HS-5 (cell line): ENCODE measurements at places on chromosomes 3 and 15.

GRCh38 chr15:55532944-55533343 lies 24.9 kb upstream of the DNAAF4 start:
- DNase-seq, result no peak

DNA sequence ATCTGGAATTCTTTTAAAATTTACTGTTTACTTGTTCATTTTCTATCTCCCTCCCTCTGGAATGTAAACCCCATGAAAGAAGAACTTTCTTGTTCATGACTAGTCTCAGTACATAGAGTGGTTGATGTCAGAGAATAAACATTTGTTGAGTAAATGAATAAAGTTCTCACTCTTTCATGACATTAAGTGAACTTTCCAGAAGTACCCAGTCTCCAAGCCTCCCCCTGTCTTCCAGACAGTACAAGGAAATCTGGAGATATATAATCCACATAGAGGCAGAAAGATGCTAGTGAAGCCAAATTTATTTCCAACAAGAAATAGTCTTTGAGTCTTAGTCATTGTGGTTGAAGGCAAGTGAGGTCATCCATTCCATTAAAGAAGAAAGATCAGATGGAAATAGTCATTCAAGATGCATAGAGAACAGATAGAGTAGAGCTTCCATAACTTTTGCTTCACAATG lies 71.5 kb upstream of the GALNT15 start:
- DNase-seq, result no peak

DNA sequence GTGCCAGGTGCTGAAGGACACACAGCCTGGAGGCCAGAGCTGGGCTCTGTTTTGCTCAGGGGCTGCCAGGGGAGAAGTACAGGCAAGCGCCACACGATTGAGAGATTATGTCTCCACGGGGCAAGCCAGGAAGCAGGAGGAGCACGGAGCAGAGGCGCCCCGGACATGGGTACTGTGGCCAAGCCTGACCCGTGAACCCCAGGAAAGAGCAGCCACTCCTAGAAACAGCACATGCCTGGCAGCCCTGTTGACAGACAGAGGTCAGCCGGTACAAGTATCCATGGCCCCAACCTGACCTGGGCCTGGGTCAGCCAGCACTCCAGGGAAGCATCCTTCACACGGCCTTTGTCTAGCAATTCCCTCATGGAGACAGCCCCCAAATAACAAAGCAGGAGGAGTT lies 89.4 kb downstream of the ADAMTS17 start:
- no peak for DNase-seq

- DNase-seq, result no peak
Observed at GRCh38 chr15:60784483-60785254, 305.7 kb upstream of the ICE2 start.

- DNase-seq, result no peak
Observed at GRCh38 chr3:15113471-15113870, 14.5 kb upstream of the RBSN start.

- no peak for DNase-seq
Observed at GRCh38 chr15:80121546-80121945, 31.3 kb upstream of the FAH start.

DNA sequence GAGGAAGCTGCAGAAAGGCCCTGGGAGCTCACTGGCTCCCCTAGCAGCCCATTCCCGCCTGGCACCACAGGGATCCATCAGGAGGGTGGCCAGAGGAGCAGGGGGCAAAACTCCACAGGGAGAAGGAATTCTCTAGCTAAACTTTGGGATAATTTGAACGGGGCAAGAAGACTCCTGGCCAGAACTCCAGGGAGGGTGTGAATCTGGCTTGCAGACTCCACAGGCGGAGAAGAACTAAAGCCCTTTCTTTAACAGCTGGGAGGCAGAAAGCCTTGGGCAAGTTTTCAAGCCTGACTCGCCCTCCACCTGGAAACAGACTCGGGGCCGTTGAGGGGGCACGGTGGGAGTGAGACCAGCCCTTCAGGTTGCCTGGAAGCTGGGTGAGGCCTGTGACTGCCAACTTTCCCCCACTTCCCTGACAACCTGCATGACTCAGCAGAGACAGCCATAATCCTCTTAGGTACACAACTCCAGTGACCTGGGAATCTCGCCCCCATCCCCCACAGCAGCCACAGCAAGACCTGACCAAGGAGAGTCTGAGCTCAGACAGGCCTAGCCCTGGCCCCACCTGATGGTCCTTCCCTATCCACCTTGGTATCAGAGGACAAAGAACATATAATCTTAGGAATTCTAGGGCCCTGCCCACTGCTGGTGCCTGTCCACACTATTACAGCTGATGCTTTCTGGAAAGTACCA lies 28.6 kb downstream of the SLC27A2 start:
- DNase-seq, result no peak

DNA sequence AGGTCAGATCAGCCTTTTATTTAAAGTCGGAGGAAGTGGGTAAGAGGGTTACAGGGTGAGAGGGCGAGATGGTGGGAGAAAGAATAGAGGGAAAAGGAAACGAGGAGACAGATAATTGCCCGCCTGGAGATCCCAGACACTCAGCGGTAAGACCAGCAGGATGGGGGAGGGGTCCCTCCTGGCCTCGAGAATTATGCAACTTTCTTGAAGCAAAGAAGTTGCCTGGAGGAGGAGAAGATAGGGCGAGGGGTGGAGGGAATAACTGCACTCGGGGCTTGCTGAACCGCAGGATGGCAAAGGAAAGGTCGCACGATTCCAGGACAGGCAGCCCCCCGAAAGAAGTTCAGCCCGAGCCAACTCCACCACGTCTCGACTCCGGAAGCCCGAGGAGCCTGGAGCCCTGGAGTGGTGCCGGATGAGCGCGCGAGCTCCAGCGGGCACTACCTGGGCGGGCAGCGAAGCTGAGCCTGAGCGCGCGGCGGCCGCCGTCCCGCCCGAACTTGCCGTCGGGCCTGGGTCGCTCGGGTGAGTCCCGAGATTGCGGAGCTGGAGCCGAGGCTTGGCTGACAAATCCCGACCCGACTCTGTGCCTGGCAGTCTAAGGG lies 402 bp downstream of the WWTR1 start:
- DNase-seq, result peak; percentile 26

GRCh38 chr3:64216274-64217147 lies 8.8 kb downstream of the PRICKLE2 start:
- DNase-seq, result no peak

- no peak for DNase-seq
Observed at GRCh38 chr3:79986338-79986737, 218.5 kb upstream of the ROBO1 start.
